Sigmoid colon (tissue), 7 donors: ENCODE measurements at places on chromosomes 2 and 18. TPM values are rescaled to one million over a fixed set of nuclear protein-coding genes. Genes with fewer than 3 reads are reported as not detected.

The PDCD1 gene
- total RNA-seq: 0.99 TPM

DNA sequence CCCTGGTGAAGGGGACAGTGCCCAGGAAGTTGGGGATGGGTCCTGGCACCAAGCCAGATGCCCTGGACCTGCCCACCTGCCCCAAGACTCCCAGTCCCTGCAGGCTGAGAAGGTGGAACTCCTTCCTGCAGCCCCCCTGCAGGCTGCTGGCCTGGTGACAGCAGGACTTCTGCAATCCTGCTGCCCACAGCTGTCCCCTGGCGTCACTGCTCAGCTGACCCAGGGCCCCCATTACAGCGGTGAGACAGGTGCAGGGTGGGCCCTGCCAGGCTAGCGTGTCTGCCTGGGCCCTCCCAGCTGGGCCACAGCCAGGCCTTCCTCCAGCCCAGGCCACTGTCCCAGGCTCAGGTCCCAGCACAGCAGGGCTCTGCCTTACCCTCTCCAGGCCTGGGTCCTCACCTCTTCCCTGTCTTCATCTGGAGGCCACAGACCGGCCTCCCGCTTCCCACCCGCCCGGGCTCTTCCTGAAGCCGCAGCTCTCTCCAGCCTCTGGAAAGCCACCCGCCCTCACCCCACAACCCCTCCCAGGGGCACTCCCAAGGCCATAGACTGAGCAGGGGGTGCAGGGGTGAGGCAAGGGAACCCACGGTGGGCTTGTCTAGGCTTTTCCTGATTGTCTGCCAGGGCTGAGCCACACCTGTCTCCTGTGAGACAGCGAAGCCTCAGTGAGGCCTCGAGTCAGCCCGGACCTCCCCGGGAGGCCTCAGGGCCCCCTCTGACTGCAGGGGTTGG is 8.8 kb upstream of the ERFE start:
- DNase-seq: no peak

- peak; percentile 6 for DNase-seq
Measured at GRCh38 chr2:29241955-29242565, 126.8 kb downstream of the CLIP4 start.

GRCh38 chr2:237141571-237142051 is 55.9 kb downstream of the COPS8 start:
- no peak for DNase-seq

GRCh38 chr2:55811048-55811447 is 112.5 kb downstream of the EFEMP1 start:
- no peak for DNase-seq
